ENCODE measurements at places on chromosomes 4 and X.

- no peak for DNase-seq
These were observed 226.6 kb upstream of the PITX2 start for GRCh38 chr4:110849461-110849860.

- no peak for DNase-seq
These were observed 591 bp upstream of the TSPAN7 start for GRCh38 chrX:38560776-38561125.

- DNase-seq: no peak
These were observed 21.9 kb downstream of the APOO start for GRCh38 chrX:23885803-23886202.

DNA sequence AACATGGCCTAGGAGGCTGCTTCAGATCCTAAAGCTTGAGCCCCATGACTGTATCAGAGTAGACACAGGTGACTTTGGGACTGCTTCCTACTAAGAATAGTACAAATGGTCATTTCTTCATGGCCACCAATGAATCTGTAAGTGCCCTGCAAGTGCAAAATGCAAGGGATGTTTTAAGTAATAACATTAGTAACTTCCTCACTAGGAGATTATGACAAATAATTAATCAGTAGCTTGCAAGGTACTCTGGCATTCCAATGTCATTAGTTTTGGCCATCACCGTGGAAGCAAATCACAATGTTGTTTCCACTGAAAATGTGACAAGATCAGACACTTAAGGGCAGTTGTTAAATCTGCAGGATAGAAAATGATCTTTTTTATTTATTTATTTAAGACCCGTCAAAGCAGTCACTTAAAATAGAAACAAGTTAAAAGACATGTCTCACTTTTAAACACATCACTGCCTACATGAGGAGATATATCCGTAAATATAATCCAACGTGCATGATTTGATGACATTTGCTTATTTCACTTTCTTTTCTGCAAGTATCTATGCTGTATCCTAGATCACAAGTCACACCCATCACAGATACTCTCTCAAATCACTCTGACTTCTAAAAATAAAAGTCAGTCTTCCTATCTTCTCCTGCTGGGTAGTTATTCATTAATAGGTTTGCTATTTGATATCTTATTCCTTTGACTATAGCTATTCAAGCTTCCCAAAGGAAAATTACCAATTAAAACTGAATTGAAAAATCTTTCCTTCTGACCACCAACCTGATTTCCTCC lies 400.6 kb downstream of the IL15 start:
- no peak for DNase-seq

- DNase-seq: peak; percentile 4
These were observed 11.8 kb upstream of the ZNF630 start for GRCh38 chrX:48083212-48083611.

GRCh38 chr4:98638661-98639060 lies 19.8 kb downstream of the TSPAN5 start:
- DNase-seq: no peak

DNA sequence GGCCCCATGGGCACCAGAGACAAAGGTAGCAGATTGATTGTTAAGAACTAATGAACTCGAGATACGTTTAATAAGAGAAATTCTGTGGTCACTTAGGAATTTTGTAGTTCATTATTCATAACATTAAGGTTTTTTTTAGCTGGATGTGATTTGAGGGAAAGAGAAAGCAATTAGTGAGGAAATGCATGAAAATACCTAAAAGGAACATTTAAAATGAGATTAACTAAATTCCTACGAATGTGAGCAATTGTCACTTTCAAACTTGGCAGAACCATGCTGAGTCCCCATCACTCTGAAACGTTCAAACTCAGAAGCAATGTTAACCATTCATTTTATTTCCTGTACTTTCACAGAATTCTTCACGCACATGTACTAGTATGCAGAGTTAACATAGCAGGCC lies 5.9 kb downstream of the PRMT9 start:
- DNase-seq: no peak

DNA sequence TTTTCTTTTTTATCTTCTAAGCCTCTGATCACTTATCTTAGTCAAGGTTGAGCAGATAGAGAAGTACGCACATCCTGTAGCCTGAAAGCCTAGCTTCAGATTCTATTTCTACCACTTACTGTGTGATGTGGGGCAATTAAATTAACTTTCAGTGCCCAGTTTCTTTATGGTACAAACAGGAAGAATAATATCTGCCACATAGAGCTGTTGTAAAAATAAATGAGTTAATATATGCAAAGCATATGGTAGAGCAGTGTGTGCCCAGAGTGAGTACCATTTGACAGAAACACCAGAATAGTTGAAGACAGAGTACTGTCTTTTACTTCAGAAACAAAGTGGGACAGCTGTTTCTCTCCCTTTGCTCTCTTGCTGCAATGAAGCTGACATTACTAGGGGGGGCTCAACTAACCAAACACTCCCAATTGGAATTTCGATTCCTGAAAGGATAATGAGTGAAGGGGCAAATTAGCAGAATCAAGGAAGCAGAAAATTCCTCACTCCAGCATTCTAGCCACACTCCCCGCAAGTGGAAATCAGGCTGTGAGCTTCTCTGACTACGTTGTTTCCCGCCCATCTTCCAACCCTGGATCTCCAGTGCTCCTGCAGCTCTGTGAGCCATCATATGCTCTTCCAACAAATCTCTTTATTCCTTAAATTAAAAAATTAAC lies 80.4 kb downstream of the MAPK10 start:
- no peak for DNase-seq

- no peak for DNase-seq
These were observed 318.3 kb upstream of the SLC7A11 start for GRCh38 chr4:138560448-138560847.

DNA sequence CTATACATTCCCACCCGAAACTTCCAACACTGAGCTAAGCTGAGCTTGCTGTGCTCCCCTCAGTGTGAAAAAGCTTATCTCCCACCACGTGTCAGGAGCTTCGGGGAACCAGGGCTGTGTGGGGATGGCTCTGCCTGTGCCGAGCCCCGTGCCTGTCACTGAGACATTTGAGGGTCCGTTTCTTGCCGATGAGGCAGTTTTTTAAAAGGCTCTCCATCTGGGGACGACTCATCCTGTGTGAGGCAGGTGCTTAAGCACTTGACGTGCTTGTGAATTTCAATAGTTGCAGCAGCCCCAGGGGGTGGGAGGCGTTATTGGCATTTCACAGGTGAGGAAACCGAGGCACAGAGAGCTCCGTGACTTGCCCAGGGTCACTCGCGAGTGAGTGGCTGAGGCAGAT lies 151.8 kb downstream of the STOX2 start:
- no peak for DNase-seq

DNA sequence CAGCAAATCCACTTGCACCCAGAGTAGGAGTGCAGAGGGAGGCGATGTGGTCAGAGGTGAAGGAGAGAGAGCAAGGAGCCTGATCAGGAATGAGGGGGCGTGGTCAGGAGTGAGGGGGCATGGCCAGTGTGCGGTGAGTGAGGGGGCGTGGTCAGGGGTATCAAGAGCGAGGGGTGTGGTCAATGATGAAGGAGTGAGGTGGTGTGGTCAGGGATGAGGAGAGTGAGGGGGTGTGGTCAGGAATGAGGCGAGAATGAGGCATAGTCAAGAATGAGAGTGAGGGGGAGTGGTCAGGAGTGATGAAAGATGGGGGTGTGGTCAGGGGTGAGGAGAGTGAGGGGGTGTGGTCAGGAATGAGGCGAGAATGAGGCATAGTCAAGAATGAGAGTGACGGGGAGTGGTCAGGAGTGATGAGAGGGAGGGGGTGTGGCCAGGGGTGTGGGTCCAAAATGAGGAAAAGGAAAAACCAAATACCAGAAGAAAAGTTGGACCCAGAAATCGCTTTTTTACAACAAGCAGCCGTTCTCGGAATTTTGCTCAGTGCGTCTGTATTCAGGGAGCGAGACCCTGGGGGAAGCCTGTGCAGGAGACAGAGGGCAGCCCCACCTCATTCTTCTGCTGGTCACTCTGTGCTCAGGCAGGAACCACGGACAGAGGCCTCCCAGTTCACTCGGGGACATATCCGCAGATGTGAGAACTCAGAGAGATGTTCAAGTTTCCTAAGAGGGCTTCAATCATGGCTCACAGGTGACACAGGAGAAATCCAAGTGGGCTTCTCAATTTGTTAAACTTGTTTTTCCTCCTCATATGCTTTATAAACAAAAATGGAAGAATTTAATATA lies 47.5 kb downstream of the MAGEA1 start:
- no peak for DNase-seq

- no peak for DNase-seq
These were observed 128.9 kb upstream of the TRPC5 start for GRCh38 chrX:112211459-112211858.

GRCh38 chr4:83606898-83607297 lies 71.0 kb downstream of the GPAT3 start:
- DNase-seq: no peak

GRCh38 chr4:69601065-69601464 lies 38.4 kb downstream of the UGT2A2 start:
- no peak for DNase-seq

DNA sequence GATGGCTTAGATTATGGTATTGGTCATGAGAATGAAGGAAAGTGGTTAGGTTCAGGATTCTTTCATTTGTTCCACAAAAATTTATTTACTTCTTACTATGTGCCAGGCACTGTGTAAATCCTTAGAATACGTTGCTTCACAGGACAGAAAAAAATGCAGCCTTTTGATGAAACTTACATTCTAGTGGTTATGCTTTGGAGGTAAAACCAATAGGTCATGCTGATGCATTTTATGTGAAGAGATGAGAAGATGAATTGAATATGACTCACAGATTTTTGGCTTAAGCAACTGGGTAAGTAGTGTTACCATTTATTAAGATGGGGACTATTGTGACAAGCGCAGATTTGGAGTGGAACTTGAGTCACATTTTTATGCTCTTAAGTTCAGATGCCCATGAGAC lies 165.3 kb downstream of the GLRA2 start:
- DNase-seq: no peak

DNA sequence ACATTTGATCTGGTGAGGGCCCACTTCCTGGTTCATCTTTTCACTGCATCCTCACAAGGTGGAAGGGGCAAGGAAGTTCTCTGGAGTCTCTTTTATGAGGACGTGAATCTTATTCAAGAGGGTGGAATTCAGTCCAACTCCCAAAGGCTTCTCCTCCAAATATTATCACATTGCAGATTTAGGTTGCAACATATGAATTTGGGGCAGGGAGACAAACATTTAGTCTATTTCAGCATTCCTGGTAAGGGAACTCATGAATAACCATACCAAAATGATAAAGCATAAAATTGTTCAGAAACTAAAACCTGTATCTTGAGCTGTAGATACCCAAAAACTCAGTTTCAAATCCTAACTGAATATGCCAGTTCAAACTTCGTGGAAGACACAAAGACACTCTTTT lies 246.8 kb downstream of the QDPR start:
- no peak for DNase-seq

GRCh38 chr4:148068065-148068911 lies 336.4 kb downstream of the ARHGAP10 start:
- DNase-seq: no peak

- DNase-seq: no peak
These were observed 49.5 kb downstream of the STX18 start for GRCh38 chr4:4492161-4492847.
